Effector CD4-positive, alpha-beta T cell (primary cell): ENCODE measurements at places on chromosomes 6 and 20.

DNA sequence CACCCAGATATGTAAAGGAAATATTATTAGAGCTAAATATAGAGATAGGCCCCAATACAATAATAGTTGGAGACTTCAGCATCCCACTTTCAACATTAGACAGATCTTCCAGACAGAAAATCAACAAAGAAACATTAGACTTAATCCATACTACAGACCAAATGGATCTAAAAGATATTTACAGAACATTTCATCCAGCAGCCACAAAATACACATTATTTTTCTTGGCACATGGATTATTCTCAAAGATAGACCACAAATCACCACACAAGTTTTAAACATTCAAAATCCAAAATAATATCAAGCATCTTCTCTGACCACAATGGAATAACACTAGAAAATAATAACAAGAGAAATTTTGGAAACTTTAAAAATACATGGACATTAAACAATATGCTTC lies 1159.1 kb upstream of the CITED2 start:
- DNase-seq: no peak

DNA sequence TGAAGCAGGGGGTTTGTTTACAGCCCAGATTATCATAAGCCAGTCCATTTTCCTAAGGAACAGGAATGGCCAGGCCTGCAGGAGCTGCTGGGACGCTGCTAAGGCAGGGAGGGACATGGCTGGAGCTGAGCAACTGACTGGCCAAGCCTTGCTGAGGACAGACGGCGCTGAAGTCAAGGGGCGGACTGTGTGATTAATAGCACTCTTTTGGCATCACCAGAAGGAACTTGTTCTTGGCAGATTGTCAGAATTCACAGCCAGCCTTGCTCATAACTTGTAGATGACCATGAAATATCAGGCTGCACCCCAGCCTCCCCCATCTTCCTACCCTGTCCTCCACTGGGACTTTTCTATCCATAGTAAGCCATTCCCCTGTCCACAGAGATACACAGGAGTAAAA lies 218.8 kb upstream of the RNF24 start:
- no peak for DNase-seq

- DNase-seq: no peak
Observed at GRCh38 chr6:141251286-141251685, 881.4 kb upstream of the GJE1 start.

DNA sequence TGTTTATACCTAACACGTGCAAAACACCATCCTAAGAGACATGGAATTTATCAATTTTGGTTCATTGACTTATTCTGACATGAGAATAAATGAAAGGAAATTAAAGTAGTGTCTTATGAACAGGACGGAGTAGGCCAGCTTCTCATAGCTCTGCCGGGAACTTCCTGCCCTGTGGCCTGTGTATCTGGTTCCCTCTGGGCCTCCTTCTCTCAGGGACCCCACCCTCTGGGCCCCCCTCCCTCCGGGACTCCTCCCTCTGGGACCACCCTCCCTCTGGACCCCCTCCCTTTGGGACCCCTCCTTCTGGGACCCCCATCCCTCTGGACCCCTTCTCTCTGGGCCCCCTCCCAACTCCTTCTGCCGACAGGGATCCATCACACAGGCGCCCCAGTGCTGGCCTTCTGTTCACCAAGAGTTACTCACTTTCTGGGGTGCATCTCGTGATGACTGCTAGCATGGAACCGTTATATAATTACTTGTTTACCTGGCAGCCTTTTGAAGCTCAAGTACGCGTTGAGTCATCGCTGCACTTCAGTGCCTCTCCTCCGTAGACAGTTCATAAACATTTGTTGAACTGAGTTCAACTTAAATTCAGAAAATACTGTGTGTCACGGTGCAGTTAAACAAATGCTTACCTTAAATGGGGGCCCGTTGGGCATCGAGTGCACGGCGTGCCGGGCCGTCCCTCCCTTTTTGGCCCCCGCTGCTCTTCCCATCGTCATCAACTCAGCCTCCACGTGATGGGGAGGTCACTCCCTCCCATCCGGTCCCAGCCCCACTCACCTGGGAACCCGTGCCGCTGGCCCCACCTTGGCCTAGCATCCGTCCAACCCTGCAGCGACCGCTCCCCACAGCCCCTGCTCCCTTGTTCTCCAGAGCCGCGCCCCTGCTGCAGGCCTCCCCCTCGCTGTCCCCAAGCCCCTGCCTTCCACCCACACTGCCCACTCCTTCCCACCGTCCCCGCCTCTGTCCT lies 8.1 kb downstream of the CCR6 start:
- DNase-seq: no peak

DNA sequence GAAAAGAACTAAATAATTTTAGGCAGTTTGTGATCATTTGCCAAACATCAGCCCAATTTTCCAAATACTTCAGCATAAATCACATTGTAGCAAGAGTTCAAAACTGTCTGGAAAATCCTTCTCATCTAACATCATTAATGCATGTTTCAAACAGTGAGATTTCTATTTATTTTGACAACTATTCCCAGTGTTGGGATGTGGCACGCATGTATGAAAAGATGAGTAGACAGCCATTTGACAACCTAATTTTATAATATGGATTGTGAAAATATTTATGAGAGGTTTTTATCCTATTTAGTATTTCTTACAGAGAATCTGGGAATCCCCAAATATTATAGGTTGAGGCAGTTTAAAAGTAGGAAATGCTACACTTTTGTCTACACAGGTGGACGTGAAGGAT lies 357.6 kb upstream of the ARID1B start:
- DNase-seq: no peak
